Dermis microvascular lymphatic vessel endothelial cell (primary cell): ENCODE measurements at places on chromosomes 2 and 18.

- no peak for DNase-seq
Measured at GRCh38 chr2:27264253-27264752, 1.5 kb upstream of the SLC30A3 start.

DNA sequence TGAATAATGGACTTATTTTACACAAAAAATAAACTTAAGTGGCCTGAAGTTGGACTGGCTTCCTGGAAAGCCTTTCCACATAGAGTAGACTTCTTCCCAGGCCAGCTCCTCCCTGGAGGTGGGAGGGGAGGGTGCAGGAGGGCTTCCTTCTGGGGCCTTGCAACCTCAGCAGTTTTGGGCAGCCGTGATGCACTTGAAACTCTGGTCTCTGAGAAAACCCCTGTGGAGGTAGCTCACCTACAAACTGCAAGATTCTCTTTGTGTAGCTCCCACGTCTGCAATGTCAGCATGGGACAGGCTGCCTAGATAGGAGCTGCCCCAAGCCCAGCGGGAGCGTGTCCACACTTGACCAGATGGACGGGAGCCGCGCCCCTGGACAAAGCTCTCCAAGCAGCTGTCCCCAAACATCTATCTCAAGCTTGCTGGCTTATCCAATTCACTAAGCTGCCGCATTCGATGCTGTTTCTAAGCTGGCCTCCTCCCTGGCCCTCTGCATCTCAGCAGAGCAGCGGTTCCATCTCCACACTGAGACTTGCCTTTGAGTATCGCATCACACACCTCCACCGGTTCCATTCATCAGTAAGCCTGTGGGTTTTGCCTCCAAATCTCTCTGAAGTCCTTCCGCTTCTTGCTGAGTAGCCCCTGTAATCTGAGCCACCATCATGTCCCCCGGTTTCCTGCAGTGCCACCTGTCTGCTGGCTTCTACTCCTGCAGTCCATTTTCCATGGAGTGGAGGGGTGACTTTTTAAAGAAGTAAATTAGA is 1.6 kb upstream of the LPIN1 start:
- DNase-seq: peak; percentile 44

DNA sequence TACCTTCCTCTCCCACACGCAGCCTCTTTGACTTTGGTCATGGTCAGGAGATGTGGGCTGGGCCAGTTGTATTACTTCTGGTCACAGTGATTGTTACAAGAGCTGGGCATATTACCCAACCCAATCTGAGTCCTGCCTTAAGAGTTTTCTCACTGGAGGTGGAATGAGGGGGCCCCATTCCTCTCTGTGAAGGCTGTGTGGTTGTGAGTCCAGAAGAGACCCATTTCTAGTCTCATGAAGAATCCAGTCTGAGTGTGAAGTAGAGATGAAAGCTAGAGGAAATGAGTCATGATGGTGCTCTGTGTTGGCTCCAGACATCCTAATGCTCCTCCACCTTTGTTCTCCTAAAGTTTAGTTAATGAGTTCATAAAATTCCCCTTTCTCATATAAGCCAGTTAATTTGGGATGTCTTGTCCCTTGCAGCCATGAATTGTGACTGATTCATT is 50.8 kb upstream of the RASGRP3 start:
- DNase-seq: peak; percentile 83

DNA sequence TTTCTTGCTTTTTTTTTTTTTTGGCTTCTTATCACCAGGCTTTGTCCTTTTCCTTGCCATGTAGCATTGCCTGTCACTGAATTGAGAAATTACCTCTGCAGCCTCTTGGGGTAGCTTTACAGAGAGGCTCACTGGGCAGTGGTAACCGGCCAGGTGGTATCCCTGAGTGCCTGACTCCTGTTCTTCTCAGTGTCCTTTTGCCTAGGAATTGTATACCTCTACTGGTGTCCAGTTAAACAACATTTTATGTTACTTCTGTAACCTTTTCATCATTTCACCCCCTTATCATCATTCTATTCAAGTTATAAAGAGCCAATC is 523.9 kb downstream of the BCL11A start:
- DNase-seq: no peak
